NCI-H774 (cell line): ENCODE measurements at places on chromosomes 5 and 9.

DNA sequence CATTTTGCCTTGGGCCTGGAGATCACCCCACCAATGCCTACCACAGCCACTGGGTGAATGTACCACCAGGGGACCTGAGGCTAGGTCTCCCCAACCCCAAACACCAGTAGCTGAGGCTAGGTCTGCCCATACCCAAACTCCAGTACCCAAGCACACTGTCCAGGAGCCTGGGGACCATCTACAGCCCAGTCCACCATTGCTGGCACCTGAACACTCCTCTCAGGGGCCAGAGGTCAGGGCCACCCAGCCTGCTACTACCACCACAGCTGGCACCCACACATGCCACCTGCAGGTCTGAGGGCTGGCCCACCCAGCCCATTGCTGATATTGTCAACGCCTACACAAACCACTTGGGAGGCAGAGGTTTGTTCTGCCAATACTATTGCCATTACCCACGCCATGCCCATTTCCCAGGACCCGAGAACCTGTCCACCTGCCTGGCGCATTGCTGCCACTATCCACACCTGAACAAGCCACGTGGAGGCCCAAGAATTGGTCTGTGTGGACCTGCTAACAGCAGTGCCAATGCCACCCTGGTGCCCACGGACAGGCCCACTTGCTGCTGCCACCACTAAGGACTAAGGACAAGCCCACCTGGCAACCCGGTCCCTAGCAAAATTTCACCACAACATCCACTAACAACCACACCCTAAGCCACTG lies 59.2 kb downstream of the ZDHHC21 start:
- DNase-seq = no peak

DNA sequence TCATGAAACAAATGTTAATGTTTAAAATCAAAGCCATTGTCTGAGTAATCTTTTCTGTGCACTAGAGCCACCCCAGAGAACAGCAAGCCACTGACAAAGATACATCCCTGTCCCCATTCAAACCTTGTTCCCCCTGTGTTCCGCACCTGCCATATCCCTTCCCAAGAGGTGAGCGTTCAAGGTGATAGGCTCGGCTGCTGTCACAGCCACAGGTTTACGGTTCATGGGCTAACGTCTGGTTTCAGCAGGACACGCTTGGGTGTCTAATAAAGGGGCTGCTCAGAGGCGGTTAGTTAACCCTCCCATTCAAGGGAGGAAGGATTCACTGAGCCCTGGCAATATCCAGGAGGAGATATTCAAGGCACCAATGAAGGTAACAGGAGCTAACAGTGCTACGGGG lies 24.5 kb upstream of the LAMC3 start:
- DNase-seq = no peak

DNA sequence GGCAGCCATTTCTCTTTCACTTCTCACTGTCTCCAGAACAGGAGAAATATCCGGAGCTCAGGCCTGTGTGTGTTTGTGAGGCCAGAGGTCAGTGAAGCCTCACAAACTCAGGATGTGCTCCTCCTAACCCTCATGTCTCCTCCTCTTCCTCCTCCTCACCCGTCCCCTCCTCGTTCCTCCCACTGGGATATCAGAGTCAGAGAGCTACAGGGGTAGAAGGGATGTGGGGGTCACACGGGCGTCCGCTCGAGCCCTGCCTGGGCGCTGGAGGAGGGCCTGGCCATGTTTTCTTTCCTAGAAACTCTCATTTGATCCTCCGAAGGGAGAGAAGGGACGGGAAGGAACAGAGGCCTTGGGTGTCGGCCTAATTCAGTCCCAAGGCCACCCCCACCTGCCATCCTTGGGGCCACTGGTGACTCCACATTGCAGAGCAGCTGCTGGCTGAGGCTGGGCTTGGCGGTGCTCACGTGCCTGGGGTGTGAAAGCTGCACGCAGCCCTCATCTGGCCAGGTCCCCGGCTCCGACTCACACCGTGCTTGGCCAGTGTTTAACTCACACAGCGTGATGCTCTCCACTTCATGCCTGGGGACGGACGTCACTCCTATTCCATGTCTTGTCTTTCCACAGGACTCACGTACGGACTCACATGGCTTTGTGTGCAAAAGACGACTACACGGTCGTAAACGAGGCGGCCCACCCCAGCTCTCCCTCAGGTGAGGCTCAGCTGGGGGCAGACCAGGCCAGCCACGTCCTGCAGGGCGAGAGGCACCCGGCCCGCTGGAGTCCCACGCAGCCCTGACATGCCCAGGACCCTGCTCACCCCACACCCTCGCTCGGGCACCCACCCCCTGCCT lies 22.6 kb upstream of the SLC6A19 start:
- no peak for DNase-seq

DNA sequence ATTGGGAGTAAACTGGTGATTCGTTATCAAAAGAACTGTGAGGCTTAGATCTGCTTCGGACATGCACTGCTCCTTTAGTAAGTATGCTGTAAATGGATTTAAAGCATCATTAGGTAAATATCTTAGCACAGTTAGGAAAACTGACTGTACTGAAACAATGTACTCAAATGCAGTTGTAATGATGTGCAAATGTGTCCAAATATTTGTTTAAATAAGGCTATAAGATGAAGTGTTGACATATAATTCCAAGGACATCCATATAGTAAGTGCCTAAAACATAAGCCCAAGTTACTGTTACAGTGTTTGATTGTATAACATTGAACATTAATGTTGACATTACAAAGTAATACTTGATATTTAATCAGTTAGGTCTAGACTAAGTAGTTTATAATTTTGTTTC lies 512.5 kb upstream of the CDH18 start:
- DNase-seq = no peak

GRCh38 chr5:123186771-123187170 lies 97.7 kb downstream of the PRDM6 start:
- DNase-seq = no peak

DNA sequence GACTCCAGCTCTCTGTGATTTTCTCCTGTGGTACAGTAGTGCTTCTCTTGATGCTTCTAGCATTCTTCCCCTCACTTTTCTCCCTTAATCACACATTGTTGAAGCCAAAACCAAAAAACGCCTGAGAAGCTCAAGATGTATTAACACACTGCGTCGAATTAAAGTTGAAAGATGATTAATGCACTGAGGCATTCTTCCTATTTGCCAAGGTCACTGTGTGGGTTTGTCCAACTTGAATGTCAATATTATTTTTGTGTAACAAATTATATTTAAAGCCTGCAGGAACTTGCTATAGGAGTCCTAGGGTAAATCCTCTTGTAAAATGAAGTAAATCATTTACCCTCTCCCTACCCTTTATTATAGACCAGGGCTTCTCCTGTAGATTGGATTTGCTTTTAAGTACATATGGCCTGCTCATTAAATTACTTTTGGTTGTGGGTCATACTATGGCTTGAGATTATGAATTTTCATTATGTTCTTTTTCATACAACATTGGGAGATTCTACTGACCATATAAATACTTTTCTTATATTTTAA lies 68.1 kb downstream of the GDA start:
- DNase-seq = no peak

GRCh38 chr9:91557327-91557726 lies 133.7 kb upstream of the NFIL3 start:
- DNase-seq = no peak

DNA sequence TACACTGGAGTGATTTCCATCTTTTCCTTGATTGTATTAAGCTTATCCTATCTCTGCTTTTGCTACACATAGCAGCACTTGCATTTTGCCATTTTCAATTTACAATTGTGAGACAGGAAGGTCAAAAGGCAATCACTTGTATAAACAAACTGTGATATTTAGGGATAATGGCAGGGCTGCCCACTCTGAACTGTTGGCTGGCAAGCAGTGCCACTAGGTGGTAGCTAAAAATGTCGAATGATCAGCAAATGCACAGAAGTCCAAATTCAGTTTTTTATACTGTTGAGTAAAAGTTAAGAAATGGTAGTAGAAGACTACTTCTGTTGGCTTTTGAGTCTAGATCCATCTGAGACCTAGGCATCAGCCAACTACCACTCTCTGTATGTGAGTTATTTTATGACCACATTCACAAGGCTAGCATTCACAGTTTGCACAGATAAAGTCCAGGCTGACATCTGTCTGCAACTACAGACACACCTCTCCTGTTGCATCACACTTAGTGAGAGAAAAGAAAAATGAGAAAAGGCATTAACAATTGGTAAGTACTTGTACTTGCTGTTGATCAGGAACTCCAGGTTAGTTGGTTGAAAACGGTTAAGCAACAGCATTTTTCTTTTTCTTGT lies 108.8 kb upstream of the ASTN2 start:
- DNase-seq = no peak

DNA sequence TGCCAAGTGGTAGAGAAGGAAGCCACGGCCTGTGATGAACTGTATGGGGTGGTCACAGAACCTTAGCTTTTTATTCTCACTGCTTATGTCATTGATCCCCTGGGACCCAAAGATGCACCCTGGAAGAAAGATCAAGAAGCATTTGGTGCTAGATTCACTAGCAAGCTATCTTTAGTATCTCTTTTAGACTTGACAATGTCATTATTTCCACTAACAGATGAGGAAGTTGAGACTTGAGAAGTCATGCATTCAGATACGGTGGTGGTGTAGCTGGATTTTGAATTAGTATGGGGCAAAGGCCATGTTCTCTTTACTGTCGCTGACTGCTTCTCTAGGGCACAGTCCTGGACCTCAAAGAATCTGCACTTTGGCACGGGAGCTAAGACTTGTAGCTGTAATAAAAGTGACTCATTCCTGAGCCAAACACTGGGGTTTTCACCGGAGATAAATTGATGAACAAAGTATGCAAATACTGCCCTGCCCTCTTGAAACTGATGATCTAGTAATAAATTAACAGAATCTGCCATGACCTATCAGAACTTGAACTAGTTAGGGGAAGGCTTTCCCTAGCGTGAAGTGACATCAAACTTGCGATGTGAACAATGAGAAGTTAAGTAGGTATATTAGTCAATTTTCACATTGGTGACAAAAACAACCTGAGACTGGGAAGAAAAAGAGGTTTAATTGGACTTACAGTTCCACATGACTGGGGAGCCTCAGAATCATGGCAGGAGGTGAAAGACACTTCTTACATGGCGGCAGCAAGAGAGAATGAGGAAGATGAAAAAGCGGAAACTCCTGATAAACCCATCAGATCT lies 5.4 kb downstream of the GDA start:
- no peak for DNase-seq

- DNase-seq = no peak
Observed at GRCh38 chr9:115615821-115616665, 498.1 kb upstream of the TNC start.

- DNase-seq = no peak
Observed at GRCh38 chr5:98121036-98121936, 652.2 kb upstream of the RGMB start.

GRCh38 chr9:132274861-132275260 lies 79.9 kb downstream of the SETX start:
- no peak for DNase-seq

DNA sequence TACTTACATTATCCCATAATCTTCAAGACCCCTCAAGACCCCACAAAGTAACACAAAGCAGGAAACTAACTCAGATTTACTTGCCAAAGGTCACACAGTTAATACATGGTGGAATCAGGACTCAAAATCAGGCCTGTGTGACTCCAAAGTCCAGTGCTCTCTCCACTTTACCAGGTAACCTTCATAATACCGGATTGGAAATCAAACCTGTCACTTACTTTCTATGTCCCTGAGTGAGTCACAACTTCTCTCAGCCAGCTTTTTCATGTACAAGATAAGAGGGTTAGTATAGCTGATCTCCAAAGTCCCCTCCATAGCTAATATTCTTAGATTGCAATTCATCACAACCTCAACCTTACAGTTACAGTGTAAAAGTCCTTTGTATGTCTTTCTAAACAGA lies 17.1 kb downstream of the STRBP start:
- no peak for DNase-seq

DNA sequence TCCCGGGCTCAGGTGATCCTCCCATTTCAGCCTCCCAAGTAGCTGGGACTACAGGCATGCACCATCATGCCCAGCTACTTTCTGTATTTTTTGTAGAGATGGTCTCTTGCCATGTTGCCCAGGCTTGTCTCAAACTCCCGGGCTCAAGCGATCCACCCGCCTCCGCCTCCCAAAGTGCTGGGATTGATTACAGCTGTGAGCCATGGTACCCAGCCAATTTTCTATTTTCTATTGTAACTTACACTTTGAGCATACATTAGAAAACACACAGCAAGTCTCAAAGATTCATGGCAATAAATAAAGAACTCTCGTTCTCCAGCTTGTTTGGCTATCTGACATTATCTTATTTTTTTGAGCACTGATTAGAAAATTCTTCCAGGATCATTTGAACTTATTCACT lies 228.7 kb downstream of the ADAMTS6 start:
- DNase-seq = no peak

DNA sequence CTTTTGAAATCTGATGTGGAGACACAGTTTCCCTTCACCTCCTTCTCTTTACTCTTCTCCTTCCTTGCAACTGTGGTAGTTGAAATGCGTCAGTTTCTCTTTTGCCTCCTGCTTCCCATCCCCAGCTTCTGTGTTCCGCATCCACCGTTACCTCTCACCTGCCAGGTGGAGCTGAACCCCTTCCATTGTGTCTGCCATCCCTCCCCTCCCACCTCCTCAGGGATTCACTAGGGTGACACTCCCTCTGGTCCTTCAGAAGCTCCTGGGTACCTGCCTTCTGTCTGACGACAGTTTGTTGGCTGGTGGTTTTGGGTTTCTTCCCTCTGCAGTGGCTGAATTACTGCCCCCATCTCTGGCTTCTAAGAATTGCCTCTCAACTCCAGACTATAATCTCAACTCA lies 132.1 kb downstream of the SLC24A2 start:
- DNase-seq = no peak

- no peak for DNase-seq
Observed at GRCh38 chr9:93946338-93946712, 8.8 kb downstream of the BARX1 start.

GRCh38 chr5:103186152-103186551 lies 66.1 kb downstream of the PPIP5K2 start:
- DNase-seq = no peak

- DNase-seq = no peak
Observed at GRCh38 chr5:54007827-54008777, 302.3 kb downstream of the ARL15 start.

GRCh38 chr9:96048104-96048955 lies 172.8 kb downstream of the ERCC6L2 start:
- DNase-seq = no peak

DNA sequence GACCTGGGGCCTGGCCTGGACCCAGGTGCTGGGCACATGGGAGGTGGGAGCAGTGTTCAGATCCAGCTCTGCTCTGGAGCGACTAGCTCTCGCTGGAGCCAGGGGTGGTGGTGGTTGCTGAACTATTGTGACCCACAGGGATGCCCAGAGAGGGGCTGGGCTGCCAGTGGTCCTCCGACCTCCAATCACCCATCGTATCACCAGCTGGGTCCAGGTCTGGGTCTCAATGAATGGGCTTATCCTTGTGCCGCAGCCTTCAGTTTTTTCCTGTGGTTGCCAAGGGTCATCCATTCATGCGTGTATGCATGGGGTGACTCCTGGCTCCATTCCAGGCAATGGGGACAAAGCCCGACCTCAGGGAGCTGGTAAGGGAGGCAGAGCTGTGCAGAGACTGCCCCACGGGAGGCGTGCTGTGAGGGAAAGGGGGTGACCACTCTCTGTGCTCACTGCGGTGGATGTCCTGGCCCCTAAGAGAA lies 68.6 kb upstream of the RNF130 start:
- DNase-seq = no peak

- DNase-seq = no peak
Observed at GRCh38 chr5:170560938-170561337, 57.1 kb downstream of the KCNIP1 start.
